ENCODE measurements at places on chromosomes 12 and 14. TPM values are rescaled to one million over a fixed set of nuclear protein-coding genes. Genes with fewer than 3 reads are reported as not detected.

GRCh38 chr14:30349520-30349919 lies 209.4 kb upstream of the G2E3 start:
- DNase-seq: no peak

DNA sequence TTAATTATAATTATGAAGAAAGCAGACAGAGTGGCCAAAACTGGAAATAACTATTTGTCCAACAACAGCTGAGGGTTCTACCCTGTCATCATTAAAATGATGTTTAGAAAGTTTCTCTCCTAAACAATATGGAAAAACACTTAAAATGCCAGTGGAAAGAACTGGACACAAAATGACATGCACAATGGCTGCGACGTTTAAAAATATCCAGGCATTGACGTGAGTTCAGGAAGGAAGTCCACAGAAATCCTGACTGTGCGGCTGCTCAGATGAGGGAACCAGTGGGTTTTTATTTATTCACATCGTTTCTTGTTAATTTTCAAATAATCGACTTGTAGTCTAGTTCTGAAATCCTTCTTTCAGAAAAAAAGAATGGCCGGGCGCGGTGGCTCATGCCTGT lies 58.3 kb downstream of the CCNK start:
- no peak for DNase-seq

- peak; percentile 51 for DNase-seq
These were observed 12.5 kb upstream of the AJUBA start for GRCh38 chr14:22994762-22995275.

- DNase-seq: no peak
These were observed 55.3 kb downstream of the ELK3 start for GRCh38 chr12:96249196-96250118.

DNA sequence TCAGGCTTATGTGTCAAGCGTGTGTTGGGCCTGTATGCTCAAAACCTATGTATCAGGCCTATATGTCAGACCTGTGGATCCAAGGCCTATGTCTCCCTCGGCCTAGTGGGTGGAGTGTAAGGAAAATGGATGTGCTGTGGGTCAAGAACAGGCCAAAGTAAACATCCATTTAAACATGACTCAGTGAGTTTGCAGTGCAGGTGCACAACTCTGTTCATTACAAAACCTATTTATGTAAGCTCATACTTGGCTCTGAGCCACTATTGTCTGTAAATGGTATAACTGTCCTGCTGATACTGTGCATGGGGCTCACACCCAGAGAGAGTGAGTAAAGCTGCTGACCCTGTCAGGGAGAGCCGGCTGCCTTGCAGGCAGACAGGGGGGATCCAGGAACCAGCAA lies 249.7 kb upstream of the AVPR1A start:
- no peak for DNase-seq

Gene CCDC177
- total RNA-seq: not detected

GRCh38 chr14:41144370-41144769 lies 462.3 kb upstream of the LRFN5 start:
- no peak for DNase-seq

GRCh38 chr12:49777800-49778748 lies 36.7 kb downstream of the TMBIM6 start:
- peak; percentile 72 for DNase-seq
